ENCODE measurements at places on chromosomes 5 and 9. TPM values are rescaled to one million over a fixed set of nuclear protein-coding genes. Genes with fewer than 3 reads are reported as not detected.

Gene SKP2
- 47.8 TPM for total RNA-seq

GRCh38 chr9:123482295-123482968, 126.4 kb downstream of the CRB2 start:
- DNase-seq: no peak

DNA sequence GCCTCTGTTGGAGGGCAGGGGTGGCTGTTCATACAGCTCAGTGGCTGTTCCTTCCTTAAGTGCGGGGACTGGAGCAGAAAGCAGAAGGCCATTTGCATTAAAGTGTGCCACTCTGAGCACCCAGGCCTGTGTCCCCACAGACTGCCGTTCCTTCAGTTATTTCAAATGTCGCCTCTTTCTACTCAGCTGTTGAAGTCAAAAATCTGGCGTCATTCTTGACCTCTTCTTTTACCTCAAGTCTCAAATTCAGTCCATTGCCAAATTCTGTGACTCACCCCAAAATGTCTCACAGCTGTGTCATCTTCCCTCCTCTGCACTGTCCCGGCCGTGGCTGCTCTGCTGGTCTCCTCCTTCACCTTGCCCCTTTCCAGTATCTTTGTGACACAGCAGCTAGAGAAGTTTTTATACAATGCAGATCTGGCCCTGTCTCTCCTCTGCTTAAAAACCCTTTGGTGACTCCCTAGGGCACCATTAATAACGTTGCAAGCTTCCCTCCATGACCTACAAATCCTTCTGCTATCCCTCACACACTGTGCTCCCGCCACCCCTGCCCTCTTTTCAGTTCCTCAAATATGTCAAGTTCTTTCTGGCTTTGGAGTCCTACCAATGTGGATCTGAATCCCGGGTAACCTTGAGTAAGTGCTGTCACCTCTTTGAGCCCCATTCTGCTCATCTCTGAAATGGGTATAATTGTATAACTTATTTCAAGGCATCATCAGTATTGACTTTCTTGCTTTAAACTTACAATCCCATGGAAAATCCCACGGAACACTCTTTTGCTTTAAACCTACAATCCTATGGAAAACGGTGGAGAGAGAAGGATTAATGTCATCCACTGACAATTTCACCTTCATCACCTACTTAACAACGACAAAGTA, 98.3 kb upstream of the BOD1 start:
- DNase-seq: no peak

DNA sequence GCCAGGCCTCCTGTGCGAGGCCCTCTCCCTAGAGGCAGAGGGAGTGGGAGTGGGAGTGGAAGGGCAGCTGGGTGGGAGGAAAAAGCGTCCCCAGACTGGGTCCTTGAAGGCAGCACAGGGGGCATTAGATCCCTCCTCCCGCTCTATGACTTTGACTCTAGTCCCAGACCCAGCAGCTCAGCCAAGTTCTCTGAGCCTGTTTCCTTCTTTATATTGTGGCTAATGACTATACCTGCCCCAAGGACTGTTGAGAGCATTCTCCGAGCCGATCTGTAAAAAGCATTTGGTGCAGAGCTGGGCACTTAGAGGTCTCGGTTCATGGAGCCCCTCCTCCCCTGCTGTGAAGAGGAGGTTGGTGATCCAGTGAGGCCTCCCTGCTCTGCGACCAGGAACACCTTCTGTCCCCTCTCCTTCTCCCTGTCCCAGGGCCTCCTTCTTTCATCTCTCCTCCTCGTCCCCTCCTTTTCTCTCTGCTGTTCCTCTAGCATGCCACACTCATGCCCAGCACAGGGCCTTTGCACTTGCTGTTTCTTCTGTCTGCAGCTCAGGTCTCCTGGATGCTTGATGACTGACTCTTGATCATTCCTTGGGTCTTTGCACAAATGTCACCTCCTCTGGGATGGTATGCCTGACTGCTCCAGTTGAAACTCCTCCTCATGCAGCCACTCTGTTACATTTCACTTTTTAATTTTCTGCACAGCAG, 23.4 kb upstream of the PSD2 start:
- DNase-seq: no peak

- no peak for DNase-seq
These were observed 120.9 kb downstream of the PIP5K1B start for GRCh38 chr9:68825762-68826472.

DNA sequence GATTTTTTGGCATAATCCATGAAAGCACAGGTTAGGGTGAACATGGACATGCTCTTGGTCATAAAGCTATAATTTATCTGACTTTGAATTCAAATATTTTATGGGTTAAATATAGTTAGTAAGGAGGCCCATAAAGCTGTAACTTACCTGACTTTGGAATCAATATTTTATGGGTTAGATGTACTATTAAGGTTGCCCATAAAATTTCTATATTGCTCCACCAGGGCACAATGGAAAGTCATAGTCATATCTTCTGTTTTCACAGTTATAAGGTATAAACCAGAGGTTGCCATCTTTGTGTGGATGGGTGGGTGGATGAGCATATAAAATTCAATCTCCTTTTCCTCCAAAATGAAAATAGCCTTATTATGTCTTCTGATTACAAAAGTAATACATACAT, 120.5 kb upstream of the ADAMTSL1 start:
- no peak for DNase-seq

GRCh38 chr9:92671323-92671722, 1.4 kb upstream of the IPPK start:
- DNase-seq: no peak

- no peak for DNase-seq
These were observed 491.0 kb upstream of the PIK3R1 start for GRCh38 chr5:67724412-67725135.
